ENCODE measurements at places on chromosomes 2 and 18.

DNA sequence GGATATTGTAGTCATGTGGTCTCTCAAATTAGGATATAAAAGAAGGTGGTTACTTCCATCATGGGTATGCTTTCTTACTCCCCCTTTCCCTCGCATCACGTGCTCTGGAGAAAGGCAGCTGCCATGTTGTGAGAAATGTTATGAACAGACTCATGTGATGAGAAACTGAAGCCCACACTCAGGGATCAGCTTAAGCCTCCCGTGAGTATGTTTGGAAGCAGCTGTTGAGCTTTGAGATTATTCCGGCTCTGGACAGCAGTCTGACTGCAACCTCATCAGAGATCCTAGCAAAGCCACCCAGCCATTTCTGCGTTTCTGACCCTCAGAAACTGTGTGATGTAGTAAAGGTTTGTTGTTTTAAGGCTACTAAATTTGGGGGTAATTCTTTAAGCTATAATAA lies 700.1 kb downstream of the ADCYAP1 start:
- DNase-seq: no peak

DNA sequence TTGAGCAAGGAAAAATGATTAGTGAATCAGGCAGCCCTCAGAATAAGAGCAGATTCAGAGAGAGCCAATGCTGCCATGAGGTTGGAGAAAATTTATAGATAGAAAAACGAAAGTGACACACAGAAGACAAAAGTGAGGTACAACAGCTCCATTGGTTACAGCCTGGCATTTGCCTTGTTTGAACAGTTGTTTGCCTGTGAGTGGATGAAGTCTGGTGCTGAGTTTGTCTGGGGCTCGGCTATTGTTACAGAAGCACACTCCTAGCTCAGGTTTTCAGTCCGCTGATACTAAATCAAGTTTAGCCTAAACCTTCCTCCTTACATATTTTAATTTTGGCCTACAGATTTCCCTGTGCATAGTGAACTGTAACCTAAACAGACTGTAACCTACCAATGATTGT lies 387.8 kb upstream of the RAB12 start:
- DNase-seq: no peak

GRCh38 chr18:48817021-48817461 lies 133.7 kb downstream of the SMAD7 start:
- DNase-seq: no peak

- DNase-seq: peak; percentile 57
These were observed at the start of gene SLC35F6 for GRCh38 chr2:26764078-26764887. Gene SLC35F6 (plus strand): TSS chr2:26764284. CDS start chr2:26764350, 66 bp downstream.

- no peak for DNase-seq
These were observed 17.4 kb downstream of the COPS7B start for GRCh38 chr2:231803501-231804138.

- DNase-seq: no peak
These were observed 29.5 kb upstream of the COX7A2L start for GRCh38 chr2:42390401-42390969.

- DNase-seq: no peak
These were observed 31.4 kb upstream of the TDRD15 start for GRCh38 chr2:21092308-21092869.

GRCh38 chr2:38237311-38237710 lies 139.8 kb downstream of the ATL2 start:
- no peak for DNase-seq

DNA sequence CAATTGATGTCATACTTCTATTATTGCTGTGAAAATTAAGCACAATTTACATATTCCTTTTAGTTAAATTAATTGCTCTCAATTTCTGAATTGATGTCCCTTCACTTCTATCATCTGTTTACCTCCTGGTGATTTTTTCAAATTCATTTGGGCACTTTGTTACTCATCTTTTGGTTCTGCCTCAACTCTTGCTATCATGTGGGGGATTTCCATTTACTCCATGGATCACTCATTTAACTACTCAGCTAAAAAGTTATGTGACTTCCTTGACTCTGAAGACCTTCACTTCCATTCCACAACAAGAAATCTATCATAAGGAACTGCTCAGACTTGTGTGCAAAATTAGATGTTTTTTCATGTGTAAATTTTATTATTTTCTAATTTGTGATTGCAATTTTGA lies 126.2 kb downstream of the EHBP1 start:
- DNase-seq: no peak

- no peak for DNase-seq
These were observed 518.6 kb upstream of the MYT1L start for GRCh38 chr2:2849464-2850217.

DNA sequence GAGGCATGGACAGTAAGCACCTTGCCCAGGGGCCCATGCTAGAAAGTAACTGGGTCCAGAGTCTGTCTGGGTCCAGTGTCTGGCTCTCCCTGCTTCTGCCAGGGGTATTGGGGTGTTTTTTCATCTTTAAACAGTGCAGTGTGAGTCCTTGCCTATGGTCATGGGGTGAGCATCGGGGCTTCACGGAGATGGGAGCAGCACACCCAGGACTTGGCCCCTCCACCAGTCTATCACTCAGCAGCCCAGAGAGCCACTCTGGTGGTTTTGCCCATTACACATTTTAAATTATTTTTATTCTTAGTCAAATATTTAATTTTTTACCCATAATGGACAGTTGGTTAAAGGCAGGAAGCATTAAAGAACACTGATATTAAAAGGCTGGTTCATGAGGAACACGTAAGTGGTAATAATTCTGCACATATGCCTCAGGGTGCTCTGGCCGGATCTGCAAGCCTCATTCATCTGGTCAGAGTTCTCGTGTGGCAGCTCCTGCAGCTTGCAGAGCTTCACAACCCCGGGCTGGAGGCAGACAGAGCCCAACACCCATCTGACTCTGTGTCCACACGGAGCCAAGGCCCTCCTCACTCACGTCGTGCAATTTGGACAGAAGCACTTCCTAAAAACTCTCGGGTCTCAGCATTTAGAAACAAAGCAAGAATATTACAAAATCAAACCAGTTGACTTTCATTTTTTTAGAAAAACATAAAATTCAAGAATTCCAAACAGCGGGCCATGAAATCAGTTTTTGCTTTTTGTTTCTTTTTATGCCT lies 204.1 kb downstream of the CTIF start:
- no peak for DNase-seq

- no peak for DNase-seq
These were observed 66.5 kb downstream of the AGAP1 start for GRCh38 chr2:235560345-235560744.

All from stimulated activated CD8-positive, alpha-beta memory T cell treated with anti-CD3 and anti-CD28 coated beads, Interleukin-15, amount 100 ng/mL, for 1 hour (primary cell).